ENCODE measurements at places on chromosomes 4 and X.

DNA sequence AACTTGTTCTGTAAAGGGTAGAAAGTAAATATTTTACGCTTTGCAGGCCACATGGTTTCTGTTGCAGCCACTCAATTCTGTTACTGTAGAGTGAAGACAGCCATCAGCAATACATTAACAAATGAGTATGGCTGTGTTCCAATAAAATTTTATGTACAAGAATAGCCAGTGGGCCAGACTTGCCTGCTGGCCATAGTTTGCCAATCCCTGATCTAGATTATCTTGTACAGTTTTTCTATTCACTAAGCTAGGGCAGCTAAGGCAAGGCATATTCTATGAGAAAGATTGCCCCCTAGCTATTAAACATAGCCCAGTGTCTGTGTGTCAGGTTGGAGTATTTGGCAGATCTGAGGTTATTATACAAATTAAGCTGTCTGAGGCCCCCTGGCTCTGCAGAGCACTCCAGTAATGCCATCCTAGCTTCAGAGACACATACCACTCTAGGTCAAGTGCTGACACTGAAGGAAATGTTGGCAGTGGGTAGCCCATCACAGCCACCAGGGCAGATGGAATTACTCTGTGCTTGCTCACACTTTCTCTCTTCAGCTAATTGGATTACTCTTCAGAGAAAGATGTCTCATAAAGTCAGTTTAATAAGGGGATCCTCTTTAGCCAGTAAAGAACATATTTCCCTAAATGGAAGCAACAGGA lies 40.7 kb downstream of the MTTP start:
- no peak for DNase-seq

- DNase-seq, result no peak
Observed at GRCh38 chr4:73006286-73006990, 63.1 kb downstream of the COX18 start.

GRCh38 chr4:151668689-151669402 lies 92.0 kb downstream of the GATB start:
- no peak for DNase-seq

GRCh38 chrX:13638826-13639225 lies 14.1 kb upstream of the TCEANC start:
- DNase-seq, result no peak

DNA sequence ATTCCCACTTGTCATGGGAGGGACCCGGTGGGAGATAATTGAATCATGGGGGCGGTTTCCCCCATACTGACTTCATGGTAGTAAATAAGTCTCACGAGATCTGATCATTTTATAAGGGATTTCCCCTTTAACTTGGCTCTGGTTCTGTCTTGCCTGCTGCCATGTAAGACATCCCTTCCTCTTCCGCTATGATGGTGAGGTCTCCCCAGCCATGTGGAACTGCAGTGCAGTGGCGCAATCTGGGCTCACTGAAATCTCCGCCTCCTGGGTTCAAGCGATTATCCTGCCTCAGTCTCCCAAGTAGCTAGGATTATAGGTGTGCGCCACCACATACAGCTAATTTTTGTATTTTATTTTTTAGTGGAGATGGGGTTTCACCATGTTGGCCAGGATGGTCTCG lies 2.9 kb downstream of the HPGDS start:
- no peak for DNase-seq

GRCh38 chrX:155871934-155872333 lies 9.2 kb upstream of the VAMP7 start:
- no peak for DNase-seq

DNA sequence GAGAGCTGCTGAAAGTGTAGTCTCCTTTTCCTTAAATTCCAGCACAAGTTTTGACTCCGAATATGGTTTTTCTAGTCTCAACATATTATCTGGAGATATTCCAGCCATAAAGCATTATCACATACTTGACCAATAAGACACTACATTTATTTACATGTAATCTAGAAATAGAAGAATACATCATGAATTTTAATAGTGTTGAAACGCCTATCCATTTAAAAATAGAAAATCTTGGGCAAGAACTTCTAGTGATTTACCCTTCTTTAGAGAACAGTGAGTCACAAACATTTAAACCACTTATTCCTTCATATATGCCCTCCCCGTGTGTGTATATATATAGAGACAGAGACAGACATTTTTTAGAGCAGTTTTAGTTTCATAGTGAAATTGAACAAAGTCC lies 161.5 kb downstream of the SOWAHB start:
- no peak for DNase-seq

GRCh38 chrX:40871385-40872082 lies 136.2 kb upstream of the MED14 start:
- DNase-seq, result no peak
